Activated CD4-positive, alpha-beta T cell treated with anti-CD3 and anti-CD28 coated beads, Interleukin-2, amount 50 U/mL, for 1 hour (primary cell): ENCODE measurements at places on chromosomes 5 and 9.

GRCh38 chr9:110887276-110887675 lies 151.0 kb downstream of the LPAR1 start:
- no peak for DNase-seq

DNA sequence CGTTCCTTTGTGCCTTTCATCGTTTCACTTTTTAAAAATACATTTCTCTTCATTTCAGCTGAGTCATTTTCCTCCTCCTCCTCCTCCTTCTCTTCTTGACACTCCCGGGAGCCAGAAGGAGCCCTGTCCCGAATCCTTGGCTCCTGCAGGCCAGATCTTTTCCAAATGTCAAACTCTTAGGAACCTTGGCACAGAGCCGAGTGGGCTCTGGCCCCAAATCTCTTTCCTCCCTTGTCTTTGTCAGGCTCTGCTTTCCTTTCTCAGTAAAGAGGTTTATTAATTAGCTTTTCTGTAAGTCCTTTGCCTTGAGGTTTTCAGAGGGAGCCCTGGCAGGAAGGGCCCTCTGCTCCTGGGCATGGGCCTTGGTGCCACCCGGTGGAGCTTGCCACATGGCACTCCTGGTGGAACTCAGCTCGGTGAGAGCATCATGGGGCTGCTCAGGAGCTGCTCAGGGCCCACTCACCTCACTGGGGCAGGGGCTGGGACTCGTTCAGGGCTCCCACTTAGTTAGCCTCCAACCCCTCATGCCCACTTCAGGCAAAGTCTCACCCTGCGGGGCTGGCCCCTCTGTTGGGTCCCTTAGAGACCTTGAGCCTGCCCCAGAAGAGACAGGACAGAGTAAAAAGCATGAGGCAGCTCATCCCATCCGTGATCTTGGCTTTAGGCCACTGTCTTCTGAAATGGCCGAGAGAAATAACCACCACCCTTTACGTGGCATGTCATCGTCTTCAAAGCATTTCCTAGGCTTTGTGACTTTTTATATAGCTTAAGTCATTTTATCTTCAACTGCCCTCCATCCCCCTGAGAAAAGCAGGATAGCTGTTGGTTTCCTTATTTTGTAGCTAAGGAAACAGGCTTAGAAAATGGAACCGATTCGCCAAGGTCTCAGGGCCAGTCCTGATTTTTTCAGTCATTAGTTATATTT lies 17.1 kb downstream of the STC2 start:
- no peak for DNase-seq

DNA sequence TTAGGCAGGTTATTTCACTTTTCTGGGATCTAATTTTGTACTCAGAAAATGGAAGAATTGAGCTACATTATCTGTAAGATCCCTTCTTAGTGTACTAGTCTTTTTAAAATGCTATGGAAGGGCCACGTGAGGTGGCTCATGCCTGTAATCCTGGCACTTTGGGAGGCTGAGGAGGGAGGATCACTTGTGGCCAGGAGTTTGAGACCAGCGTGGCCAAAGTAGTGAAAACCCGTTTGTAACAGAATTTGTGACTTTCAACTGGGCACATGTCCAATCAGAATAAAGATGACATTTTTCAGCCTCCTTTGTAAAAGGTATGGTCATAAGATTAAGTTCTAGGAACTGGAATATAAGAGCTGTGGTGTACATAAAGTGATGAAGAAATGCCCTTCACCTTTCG lies 3.1 kb upstream of the RAB3C start:
- DNase-seq = no peak

DNA sequence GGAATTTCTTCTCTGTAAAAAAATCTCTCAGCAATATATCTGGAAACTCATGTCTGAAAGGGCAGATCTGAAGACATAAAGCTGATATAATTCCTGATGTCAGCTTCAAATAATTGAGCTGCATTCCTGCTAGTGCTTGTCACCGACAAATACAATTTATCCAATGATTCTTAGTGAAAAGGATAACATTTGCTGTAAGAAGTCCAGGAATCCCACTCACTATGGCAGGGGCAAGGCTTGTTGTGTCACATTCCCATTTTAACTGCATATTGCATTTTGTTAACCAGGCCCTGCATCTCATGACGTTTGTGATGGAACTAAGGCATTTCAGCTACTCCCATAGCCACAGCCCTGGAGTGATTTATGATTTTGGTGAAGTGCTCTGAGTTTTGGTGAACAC lies 160.1 kb upstream of the DAB2 start:
- no peak for DNase-seq

GRCh38 chr9:22117511-22118384 lies 108.6 kb upstream of the CDKN2B start:
- DNase-seq = no peak

GRCh38 chr5:34552686-34553085 lies 103.4 kb upstream of the RAI14 start:
- DNase-seq = no peak

DNA sequence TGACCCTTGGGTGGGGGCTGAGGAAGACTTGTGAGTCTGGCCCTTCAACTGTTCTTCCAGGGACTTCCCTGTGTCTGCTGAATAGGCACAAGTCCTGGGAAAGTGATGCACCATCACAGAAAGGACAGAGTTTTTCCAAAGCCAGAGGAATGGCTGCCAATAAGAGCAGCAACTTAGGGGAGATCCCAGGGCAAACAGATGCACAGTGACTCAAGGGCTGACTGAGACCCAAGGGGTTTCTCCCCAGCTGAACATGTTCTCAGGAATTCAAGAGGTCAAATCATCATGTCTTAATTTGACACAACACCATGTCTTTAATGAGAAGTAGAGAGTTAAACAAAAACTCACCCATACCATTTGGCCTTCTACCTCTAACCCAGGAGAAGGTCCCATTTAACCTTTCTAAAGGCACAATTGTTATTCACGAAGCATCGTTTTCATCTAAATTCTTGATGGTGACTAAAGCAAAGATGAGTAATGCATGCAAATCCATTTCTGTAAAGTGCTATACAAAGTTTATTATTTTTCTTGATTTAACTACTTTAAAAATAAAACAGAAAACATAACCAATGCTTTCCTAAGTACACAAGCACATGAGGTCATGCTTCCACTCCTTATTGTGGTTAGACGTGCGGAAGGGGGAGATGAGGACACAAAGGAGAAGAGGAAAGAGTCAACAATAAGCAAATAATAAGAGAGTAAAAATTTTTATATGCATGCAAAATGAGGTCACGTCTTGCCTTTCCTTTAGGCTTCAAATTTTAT lies 324.1 kb downstream of the PLK2 start:
- no peak for DNase-seq

GRCh38 chr9:73157811-73158210 lies 6.1 kb downstream of the ANXA1 start:
- DNase-seq = no peak

- DNase-seq = no peak
Observed at GRCh38 chr9:29044959-29045358, 1471.7 kb upstream of the C9orf72 start.

DNA sequence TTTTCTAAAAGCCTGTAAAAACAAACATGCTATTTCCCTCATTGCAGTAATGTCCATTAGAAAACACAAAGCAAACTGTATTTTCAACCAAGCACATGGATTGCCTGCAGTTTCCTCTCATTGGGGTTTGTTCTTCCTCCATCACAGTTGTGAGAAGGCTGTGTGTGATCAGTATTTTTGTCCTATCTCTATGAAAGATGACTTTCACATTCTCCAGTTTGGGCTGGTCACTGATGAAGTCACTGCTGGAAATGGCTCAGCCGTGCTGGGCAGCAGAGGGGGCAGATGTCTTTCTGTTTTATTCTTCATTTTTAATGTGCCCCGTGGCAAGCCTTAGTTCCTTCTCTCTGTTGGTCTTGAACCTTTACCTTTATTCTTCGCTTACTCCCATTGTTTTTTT lies 288.9 kb upstream of the MPDZ start:
- no peak for DNase-seq

DNA sequence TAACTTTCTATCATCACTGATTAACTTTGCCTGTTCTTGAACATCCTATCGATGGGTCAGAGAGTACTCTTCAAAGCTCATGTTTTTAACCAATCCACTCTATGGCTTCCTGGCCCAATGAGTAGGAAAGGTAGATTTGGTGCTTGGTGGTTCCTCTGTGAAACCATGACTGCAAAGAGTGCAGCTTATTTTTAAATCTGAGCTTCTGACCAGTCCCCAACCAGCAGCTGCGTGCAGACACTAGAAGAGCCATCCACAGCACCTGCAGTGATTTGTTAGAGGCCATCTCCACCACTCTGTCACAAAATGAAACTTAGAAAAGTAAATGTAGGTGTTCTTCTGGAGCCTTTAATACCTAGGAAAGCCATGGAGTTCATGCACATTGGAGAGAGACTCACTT lies 107.3 kb upstream of the WWC1 start:
- no peak for DNase-seq

DNA sequence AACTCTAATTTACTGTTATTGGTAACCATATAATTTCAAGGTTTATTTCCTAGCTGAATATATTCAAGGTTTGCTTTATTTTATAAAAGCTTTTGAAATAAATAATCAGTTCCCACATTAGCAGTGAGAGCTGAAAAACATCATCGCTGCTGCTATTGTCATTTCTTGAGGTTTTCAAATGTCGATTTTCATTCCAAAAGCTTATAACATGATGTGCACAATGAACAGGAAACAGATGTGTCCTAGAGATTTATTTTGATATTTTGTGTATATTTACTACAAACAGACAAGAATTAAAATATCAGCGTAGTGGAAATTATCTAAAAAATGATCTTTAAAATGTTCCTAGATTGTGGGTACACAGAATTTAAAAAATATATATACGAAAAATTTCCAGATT lies 10.5 kb upstream of the ITGA1 start:
- DNase-seq = no peak

DNA sequence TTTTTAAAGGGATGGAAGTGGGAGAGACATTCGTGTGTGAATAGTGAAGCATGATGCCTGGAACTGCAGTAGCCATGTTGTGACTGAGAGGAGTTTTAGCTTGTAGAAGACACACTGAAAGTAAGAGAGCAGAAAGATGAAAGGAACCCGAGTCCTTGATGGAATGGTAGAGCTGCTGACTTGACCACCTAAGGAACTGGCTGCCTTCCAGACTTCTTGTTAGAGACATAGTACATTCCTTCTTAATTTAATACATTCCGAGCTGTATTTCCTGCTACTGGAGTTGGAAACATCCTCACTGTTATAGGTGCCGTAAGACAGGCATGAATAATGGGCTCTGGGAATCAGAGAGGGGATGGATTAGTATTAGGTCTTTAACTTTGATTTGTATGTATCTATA lies 7.4 kb downstream of the CER1 start:
- DNase-seq = no peak

DNA sequence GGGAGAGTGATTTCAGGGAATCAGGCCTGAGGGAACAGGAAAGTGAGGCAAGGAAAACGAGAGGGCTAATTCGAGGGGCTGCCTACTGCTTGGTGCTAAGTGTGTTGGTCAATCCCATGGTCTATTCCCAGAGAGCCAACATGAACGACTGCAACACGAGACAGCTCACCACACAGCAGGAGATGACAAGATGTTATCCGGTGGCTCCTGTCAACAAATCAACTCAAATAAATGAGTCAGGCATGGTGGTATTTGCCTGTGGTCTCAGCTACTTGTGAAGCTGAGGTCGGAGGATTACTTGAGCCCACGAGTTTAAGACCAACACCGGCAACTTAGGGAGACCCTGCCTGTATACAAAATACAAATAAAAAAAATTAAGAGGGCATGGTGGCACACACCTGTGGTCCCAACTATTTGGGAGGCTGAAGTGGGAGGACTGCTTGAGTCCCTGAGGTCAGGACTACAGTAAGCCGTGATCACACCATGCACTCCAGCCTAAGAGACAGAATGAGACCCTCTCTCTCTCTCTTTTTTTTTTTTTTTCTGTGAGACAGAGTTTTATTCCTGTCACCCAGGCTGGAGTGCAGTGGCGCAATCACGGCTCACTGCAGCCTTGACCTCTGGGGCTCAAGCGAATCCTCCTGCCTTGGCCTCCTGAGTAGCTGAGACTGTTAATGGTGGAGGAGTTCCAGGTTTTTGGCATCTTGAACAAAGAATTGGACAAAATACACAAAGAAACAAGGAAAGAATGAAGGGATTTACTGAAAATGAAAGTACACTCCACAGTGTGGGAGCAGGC lies 9.0 kb upstream of the FAF2 start:
- no peak for DNase-seq

DNA sequence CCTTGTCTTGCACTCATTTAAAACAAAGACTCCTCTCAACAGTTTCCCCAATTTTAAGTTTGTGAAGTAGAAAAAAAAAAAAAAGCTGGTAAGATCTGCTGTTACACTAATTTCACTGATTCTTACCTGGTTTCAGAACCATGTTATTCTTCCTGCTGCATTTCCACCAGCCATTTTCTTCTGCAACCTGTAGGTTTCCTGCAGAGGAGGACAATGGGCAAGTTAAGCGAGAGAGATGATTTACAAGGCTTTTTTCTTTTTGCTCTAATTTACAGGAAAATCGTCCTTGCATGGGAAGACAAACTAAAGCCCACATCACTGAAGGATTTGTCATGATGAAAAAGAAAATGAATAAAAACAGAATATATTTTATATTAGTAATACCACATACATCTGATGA lies 86.0 kb upstream of the SMARCA2 start:
- DNase-seq = no peak

- DNase-seq = no peak
Observed at GRCh38 chr5:58641533-58641932, 58.7 kb downstream of the RAB3C start.

DNA sequence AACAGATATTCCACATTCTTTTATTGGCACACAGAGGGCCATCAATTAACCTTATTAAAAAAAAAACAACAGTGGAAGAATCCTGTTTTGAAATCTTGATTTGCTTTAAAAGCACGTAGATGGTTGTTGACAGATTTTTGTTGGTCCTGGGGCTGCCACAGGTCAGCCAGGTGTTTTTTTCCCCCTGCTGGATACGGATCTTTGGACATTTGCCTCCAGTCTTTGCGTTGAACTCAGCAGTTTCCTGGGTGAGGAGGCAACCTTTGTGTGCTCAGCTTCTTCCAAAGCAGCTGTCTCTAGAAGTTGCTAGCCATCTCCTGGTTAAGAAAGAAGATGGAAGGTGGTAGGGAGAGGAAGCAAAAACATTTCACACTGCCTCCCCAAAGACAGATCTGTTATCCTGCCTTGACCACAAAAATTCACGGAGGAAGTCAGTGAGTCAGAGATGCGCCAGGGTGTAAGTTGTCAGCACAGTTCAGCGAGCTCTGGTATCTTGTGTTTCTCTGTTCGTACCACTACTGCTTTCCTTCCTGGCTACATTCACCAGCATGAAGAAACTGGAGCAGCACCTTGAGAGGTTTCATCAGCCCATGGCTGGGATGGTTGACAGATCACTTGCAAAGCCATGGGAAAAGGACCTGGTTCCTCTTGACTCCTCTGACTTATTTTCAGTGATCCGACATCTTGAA lies 207.3 kb downstream of the ARHGAP26 start:
- DNase-seq = peak; percentile 25

- DNase-seq = no peak
Observed at GRCh38 chr9:105205787-105206495, 38.5 kb upstream of the SLC44A1 start.
